Activated naive CD4-positive, alpha-beta T cell treated with anti-CD3 and anti-CD28 coated beads, Interleukin-2, amount 50 U/mL, for 72 hours (primary cell): ENCODE measurements at places on chromosomes 2 and 18.

DNA sequence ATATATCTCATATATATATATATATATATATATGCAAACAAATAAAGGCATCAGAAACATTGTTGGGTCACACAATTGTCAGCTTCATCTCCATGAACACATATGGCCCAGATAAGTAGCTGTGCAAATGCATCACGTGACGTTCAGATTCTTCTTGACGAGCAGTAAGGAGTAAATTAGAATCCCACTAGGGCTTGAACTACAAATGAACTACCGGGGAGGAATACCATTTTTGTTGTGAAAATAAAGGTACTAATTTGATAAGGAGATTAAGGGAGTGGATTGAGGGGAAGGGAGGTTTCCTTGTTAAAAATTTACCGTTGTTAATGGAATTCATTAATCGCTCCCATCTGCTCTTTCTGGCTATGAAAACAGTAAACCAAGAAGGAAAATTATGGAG, 186.5 kb upstream of the COPS8 start:
- no peak for DNase-seq

GRCh38 chr2:45258311-45258710, 249.1 kb upstream of the SIX2 start:
- no peak for DNase-seq

DNA sequence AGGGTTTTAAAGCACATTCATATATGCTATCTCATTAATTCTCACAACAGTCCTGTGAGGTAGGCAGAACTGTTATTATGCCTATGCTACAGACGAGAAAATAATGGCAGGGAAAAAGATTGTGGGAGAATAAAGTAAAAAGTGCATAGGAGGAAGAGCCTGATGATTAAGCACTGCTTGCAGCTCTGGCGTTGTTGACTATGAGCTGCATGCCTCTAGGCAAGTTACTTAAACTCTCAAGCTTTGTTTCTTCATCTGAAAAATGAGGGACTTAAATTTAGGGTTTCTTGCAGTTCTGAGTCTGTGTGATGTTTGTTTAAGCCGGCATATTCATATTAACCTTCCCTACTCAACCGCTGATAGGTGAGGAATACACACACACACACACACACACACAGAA, 51.6 kb upstream of the RAPH1 start:
- DNase-seq, result no peak

- DNase-seq, result no peak
These were observed 4.6 kb upstream of the UGT1A5 start for GRCh38 chr2:233707940-233708644.

- DNase-seq, result no peak
These were observed 110.6 kb downstream of the ZNF532 start for GRCh38 chr18:58975296-58975695.
